Stimulated activated CD4-positive, alpha-beta T cell treated with anti-CD3 and anti-CD28 coated beads, TNF-alpha, amount 100 ng/mL, for 4 hours (primary cell): ENCODE measurements at places on chromosomes 1 and 21.

- no peak for DNase-seq
Measured at GRCh38 chr1:212650228-212650627, 41.7 kb downstream of the ATF3 start.

- DNase-seq = peak; percentile 9
Measured at GRCh38 chr1:50332941-50333594, 90.2 kb downstream of the DMRTA2 start.

DNA sequence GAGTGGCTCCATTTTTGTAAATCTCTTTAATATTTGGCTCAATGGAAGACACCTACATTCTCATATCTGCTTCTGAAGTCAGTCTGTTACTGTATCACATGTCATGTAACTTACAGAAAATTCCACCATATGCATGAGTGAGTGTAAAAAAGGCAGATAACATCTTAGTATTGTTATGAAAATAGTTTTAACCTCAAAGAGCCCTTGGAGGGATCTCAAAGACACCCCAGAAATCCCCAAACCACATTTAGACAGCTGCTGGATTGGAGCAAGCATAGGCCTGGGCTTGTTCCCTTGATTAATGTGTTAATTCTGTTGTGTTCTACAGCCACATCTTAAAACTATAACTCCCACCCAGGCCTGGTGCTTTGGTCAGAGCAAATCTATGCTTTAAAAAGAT, 16.9 kb downstream of the MACO1 start:
- DNase-seq = no peak

DNA sequence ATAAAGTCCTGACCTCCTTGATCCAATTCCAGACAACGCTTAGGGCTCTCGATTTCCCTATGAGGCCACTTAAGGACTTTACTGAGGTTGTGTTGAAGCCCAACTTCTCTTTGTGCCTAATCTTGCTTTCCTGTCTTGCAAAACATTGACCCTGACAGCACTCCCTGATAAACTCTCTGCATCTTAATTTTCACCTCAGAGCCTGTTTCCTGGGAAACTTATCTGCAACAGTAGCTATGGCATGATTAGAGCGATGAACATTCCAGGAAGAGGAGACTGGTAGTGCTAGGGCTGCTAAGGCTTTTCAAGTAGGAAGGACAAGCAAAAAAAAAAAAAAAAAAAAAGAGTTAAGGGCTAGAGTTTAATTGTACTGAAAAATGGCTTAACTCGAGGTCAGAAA, 118.9 kb downstream of the RGS21 start:
- DNase-seq = no peak
